Right ventricle myocardium inferior (tissue), 1 donor: ENCODE measurements at places on chromosomes 3 and 15.
A peak's percentile ranks its signal among the peaks of the same experiment; 100 is the strongest.

DNA sequence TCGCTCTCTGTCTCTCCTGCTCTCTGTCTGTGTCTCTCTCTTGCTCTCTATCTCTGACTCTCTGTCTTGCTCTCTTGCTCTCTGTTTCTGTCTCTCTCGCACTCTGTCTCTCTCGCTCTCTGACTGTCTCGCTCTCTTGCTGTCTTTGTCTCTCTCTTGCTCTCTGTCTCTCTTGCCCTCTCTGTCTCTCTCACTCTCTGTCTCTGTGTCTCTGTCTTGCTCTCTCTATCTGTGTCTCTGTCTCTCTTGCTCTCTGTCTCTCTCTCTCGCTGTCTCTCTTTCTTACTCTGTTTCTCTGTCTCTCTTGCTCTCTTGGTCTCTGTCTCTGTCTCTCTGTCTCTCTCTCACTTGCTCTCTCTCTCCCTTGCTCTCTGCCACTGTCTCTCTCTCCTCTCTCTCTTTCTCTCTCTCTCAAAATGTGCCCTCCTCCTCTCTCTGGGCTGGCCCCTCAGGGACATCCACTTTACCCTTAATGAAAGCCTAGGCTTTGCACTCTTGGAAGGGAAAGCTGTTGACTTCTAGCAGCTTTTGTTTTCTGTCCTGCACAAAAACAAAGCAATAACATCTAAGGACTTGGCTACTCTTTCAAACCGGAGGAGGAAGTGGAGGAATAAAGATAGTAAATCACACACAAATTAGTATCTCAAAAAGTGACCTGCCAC is 73.9 kb upstream of the NR2E3 start:
- no peak for DNase-seq

- DNase-seq, result no peak
Observed at GRCh38 chr15:71291723-71292122, 176.5 kb downstream of the THSD4 start.

DNA sequence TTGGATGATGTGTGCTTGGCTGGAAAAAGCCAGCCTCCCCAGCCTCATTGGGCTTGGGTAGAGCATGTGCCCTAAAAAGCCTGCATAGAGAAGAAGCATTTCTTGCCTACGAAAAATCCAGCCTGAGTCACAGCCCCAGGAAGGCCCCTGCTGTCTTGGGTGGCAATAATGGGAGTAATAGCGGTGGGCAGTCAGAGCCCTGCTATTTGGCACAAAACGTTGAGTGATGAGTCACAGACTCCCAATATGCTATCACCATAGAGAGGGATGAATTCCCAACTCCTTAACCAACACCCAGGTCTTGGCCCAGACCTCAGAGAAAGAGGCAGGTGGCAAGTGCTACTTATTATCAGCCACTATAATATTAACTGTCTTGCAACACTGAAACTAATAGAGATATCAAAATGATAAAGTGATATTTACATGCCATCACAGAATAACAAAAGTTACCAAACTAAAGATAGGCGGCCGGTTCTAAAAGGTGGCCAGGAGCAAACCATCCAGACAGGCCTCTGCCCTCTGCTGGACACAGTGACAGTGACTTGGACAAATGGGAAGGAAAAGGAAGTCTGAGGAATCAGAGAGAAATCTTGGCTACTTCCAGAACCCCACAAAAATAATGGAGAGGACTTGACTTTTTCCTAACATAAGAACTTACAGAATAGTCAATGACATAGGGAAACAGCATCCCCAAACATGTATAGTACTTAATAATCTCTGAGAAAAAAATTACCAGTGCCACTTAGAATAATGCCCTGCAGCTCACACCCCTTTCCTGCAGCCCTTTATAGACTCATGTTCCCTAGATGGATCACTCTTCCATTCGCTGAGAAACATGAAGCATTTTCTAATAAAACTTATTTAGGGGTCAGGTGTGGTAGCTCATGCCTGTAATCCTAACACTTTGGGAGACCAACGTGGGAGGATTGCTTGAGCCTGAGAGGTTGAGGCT is 51.9 kb upstream of the MUC13 start:
- no peak for DNase-seq

- no peak for DNase-seq
Observed at GRCh38 chr3:189792046-189792929, 161.1 kb downstream of the TP63 start.

GRCh38 chr15:69320977-69321554 is 22.4 kb downstream of the PAQR5 start:
- no peak for DNase-seq

DNA sequence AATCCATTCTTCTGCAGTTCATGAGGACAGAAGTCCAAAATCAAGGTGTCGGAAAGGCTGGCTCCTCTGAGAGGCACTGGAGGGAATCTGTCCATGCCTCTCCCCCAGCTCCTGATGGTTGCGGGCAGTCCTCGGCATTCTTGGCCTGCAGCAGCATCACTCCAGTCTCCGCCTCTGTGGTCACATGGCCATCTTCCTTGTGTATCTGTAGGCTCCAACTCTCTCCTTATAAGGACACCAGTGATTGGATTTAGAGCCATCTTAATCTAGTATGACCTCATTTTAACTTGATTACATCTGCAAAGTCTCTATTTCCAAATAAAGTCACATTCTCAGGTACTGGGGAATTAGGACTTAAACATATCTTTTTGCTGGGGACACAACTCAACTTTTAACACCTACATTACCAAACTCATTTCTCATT is 56.0 kb upstream of the FLNB start:
- no peak for DNase-seq

- no peak for DNase-seq
Observed at GRCh38 chr3:195163719-195164572, 107.0 kb downstream of the XXYLT1 start.

DNA sequence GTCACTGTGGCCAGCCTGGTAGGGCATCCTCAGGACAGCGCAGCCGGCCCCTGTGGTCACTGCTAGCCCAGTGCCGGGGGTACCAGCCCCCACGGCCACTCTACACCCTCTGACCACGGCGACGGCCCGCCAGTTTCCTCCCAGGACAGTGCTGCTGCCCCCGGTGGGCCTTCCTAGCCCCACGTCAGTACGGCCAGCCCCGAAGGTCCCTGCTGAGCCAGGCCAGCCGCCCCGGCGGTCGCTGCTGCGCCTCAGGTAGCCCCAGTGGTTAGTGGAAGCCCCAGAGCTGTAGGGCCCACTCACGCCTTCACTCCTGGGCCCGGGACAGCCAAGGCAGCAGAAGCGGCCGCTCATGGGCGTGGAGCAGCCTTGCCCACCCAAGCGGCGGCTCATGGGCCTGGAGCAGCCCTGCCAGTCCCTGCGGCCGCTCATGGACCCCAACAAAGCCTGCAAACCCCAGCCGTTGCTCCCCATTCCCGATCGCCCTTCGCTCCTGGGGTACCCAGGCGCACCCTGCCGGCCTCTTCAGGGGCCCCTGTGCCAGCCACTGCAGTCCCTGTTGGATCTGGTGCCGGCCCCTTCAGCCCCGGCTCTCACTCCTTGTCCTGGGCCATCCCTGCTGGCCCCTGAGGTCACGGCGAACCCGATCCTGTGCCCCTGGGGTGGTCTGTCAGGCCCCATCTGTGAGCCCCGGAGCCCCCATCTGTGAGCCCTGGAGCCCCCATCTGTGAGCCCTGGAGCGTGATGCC is 9.5 kb upstream of the ROPN1B start:
- peak; percentile 61 for DNase-seq

DNA sequence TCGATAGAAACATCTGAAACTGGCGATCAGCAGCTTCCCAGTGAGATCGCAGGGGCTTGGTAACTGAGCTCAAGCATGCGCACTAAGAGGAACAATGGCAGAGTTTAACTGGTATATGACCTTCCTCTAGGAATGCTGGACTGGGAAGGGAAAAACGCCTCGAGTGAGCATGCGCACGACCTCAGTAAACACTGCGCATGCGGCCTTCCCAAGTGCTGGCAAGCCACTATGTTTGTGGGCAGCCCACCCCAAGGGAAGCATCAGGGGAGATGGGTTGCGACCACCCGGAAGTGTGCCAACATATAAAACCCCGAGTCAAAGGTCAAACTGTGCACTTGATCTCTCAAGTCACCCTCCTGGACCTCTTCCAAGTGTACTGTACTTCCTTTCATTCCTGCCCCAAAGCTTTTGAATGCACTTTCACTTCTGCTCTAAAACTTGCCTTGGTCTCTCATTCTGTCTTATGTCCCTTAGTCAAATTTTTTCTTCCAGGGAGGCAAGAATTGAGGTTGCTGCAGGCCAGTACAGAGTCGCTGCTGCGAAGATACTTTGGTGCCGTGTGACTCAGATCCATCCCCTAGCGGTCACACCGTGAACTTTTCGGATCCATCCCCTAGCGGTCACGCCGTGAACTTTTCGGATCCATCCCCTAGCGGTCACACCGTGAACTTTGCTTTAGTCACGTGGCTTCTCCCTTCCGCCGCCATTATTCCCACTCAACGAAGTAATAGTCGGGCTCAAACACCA is 243.3 kb downstream of the FAM43A start:
- DNase-seq, result no peak

GRCh38 chr3:14489641-14490040 is 50.5 kb downstream of the GRIP2 start:
- no peak for DNase-seq

DNA sequence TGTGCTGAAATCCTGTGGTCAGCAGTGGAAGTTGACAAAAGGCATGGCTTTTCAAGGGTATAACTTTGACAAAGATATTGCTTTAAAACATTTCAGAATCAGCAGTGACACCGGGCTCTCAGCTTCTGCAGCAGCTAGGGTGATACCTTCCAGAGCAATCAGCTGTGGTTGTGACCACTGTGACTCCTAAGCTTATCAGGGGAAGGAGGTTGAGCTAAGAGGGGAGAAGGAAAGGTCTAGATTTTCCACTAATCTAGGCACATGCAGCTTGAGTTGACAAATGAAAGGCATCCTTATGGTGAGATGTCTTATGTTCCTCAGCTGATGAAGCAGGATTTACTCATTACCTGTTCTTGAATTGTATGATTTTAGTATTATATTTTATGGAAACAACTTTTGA is 16.3 kb upstream of the LRRFIP2 start:
- no peak for DNase-seq

GRCh38 chr15:87362531-87362930 is 894.0 kb downstream of the NTRK3 start:
- no peak for DNase-seq

GRCh38 chr15:80798911-80799310 is 19.7 kb downstream of the CEMIP start:
- DNase-seq, result no peak

GRCh38 chr15:69906256-69907185 is 191.2 kb downstream of the TLE3 start:
- DNase-seq, result no peak

DNA sequence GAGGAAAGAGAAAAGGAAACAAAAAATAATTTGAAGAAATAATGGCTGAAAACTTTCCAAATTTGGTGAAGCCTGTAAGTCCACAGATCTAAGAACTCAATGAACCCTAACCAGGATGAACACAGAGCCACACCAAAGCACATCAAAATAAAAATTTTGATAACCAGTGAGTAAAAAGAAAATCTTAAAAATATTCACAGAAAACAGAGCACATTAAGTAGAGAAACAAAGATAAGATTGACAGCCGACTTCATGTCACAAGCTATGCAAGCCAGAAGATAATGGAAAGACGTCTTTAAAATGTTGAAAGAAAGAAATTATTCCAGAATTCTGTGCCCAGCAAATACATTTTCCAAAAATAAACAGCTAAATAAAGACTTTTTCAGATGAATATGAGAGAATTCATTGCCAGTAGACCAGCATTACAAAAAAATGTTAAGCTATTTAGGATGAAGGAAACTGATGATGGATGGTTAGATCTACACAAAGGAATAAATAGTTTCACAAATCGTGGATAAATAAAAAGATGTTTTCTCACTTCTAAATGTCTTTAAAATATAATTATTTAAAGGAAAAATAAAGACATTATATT is 140.2 kb upstream of the SKOR1 start:
- no peak for DNase-seq

DNA sequence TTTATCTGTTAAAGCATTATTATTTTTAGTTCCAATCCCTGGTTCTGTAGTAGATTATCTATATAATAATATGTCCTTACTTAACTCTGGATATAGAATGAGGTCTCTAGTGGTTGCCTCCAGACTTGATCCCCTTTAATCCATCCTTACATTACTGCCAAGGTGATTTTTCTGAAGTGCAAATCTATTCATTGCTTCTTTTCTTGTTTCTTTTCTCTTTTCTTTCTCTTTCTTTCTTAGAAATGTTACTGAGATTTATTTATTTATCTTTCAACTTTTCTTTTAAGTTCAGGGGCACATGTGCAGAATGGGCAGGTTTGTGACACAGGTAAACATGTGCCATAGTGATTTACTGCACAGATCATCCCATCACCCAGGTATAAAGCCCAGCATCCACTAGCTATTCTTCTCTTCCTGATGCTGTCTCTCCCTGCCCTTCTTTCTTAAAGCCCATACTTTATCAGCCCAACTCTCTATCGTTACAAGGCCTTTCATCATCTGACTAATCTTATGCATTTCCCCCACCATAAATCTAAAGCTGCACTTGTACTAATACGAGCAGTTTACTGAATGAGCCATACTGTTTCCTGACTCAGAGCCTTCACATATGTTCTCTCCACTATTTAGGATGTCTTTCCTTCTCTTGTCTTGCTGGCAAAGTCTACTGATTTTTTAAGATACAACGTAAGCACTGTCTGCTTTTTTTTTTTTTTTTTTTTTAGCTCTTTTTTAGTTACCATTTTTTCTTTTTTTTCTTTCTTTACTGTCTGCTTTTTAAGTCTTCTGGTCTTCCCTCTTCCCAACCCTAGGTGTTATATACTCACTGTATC is 4.6 kb downstream of the GLCE start:
- DNase-seq, result no peak

GRCh38 chr3:185207931-185208746 is 45.7 kb downstream of the EHHADH start:
- DNase-seq, result no peak

- no peak for DNase-seq
Observed at GRCh38 chr3:143070977-143071551, 48.5 kb upstream of the CHST2 start.

- DNase-seq, result no peak
Observed at GRCh38 chr3:64496786-64497490, 190.9 kb downstream of the ADAMTS9 start.

- no peak for DNase-seq
Observed at GRCh38 chr3:176879710-176880109, 317.6 kb downstream of the TBL1XR1 start.

GRCh38 chr3:60064210-60065178 is 1014.7 kb upstream of the CFAP20DC start:
- DNase-seq, result no peak

GRCh38 chr3:168876346-168877035 is 780.8 kb upstream of the GOLIM4 start:
- no peak for DNase-seq

DNA sequence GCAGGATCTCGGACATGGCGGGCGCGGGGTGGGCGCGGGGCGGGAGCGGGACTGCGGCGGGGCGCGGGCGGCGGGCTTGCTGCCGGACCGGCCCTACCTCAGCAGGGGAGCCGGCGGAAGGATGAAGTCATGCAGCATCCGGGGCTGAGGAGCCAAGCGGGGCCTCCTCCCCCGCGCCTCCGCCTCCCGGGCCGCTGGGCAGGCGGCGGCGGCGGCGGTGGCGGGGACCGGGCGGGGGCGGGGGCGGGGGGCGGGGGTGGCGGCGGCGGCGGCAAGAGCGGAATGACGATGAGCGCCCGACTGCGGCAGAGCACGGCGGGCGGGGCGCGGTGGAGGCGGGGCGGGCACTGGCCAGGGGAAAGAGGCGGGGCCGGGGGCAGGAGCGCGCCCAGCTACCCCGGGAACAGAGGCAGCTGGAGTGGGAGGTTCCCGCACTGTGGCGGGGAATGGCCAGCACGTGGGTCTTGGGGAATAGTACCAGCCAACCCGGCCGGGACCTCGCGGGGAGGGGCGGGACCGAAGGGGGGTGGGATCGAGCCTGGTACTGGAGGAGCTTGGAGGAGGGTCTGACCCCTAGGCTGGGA is at the start of gene CAMK2N2:
Gene CAMK2N2 (minus strand): TSS at position 284 of the 584 bp plus-strand sequence. CDS start 268 bp downstream, at position 16.
- DNase-seq, result no peak

- no peak for DNase-seq
Observed at GRCh38 chr15:92385096-92385495, 8.6 kb upstream of the ST8SIA2 start.
